Stimulated activated CD8-positive, alpha-beta memory T cell treated with anti-CD3 and anti-CD28 coated beads, Interleukin-4, amount 100 ng/mL, for 24 hours (primary cell): ENCODE measurements at places on chromosomes 16 and 17.
A peak's percentile ranks its signal among the peaks of the same experiment; 100 is the strongest.

GRCh38 chr16:1145383-1146100 lies 7.4 kb upstream of the CACNA1H start:
- no peak for DNase-seq

GRCh38 chr16:3051494-3051893 lies 5.1 kb downstream of the MMP25 start:
- DNase-seq: no peak

DNA sequence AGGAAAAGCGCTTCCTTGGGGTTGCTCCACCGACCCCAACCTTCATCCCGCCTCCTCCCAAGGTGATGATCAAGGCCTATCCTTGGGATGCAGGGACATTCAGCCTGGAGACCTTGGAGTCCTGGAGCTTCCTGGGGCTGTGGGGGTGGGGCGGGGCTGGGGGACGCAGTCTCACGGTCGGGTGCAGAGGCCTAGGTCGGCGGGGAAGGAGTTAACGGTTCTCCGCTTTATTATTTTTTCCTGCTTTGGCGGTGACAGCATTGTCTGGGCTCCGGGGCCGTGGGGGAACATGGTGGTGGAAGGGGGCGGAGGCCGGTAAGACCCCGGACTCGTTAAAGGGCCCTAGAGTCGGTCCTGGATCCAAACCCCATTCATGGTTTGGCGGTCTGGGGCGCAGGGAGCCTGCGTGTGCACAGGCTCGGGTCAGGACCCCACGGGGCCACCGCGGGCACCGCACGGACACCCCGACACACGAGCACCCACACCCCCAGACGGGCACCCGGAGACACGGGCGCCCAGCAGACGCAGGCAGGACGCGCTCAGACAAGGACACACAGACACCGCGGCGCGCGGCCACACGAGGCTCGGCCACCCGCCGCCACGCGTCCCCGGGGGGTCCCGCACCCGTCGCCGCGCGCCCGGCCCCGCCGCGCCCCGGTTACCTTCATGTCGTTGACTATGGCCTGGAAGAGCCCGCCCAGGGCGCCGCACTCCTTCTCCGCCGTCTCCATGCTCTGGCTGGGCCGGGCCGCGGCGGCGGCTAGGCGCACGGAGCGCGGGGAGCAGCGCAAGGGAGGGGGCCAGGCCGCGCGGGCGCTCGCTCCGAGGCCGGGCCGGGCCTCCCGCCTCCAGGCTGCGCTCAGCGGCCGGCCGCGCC lies 554 bp downstream of the MTSS2 start:
- no peak for DNase-seq

- no peak for DNase-seq
These were observed 3.5 kb upstream of the BCL6B start for GRCh38 chr17:7019367-7019766.

- no peak for DNase-seq
These were observed 33.2 kb upstream of the TAC4 start for GRCh38 chr17:49881054-49881402.

- DNase-seq: no peak
These were observed 221.1 kb upstream of the XYLT1 start for GRCh38 chr16:17691899-17692176.

DNA sequence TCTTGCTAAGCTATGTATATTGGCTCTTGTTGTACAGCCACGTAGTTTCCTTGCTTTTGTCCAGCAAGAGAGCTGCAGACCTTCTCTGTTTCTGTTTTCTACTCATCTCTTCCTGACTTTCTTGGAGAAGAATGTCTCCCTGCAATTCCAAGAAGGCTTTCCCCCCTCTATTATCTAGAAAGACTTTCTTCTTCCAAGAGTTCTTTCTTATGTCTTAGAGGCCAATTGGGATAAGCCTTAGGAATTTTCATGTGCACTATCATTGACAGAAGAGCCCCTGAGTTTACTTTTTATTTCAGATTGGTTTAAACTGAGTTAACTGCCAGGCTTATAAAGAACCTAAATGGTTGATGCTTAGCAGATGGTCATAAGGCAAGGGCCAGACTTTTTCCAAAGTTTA lies 9.0 kb downstream of the CAPNS2 start:
- no peak for DNase-seq

DNA sequence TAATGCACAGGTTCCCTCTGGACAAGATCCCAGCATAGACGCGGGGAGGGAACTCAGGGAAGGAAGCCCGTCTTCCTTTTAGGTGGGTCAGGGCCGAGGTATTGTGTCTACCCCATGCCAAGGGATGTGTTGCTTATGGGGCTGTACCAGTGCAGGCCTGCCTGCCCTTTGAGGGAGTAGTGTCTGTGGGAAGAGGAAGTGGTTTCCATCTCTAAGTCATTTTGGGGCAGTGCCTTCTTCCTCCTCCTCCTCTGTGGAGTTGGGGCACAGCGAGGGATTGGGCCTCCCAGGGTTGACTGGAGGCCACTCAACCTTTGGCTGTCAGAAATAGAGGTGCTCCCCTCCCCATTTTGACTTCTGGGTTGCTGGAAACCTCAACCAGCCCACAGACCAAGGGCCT lies 26.5 kb downstream of the GJD3 start:
- DNase-seq: no peak

DNA sequence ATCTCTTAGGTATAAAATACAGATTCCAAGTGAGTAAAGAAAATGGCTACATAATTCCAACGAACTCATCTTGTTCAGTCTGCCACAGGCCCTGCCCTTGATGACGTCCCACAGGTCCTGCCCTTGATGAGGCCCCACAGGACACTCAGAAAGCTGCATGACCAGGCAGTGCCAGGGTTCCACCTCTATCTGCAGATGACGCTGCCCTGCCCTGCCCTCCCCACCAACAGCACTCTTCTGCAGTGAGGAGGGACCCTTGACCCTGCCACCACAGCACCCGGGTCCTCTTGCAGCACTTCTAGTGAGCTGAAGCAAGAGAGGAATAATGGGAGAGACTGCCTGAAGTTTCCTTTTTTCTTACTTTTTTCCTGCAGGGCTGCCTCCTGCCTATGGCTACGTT lies 118.4 kb downstream of the VPS53 start:
- no peak for DNase-seq

DNA sequence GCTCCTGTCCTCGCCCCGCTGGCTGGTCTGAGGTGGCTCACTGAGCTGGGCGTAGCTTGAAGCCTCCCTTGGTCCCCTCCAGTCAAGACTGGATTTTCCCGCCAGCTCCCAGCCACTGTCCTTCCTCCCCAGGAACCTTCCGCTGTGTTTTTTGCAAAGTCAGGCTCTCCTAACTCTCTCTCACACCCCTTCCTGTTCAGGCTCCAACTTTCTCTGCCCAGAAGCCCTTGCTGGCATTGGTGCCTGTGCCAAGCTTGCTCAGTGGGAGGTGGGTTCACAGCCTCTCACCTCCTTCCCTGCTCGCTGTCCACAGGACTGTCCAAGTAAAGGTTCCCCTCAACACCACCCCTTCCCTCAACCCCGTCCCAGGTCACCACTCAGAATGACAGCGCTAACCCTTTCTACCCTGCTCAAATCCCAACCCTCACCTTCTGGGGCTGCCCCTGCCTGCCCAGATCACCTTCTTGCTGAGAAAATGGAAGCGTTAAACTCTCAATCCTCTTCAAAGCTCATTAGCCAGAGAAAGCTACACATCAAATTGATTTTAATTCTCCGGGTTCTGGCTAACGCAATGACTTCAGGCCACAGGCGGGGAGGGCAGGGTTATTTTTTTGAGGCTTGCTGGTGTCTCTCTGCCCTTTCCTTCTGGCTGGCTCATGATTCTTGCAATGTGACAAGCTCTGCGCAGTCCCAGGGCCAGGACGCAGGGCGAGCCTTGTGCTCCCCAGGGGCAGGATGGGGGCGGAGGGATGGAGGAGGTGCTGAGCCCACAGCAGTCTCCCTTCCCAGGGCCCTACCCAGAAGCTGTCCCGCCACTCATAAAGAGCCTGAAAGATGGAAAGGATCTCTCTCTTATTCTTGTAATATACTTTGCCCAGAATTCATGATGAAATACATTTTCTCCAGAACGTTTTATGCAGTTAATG lies 357.2 kb upstream of the TNRC6C start:
- DNase-seq: no peak

DNA sequence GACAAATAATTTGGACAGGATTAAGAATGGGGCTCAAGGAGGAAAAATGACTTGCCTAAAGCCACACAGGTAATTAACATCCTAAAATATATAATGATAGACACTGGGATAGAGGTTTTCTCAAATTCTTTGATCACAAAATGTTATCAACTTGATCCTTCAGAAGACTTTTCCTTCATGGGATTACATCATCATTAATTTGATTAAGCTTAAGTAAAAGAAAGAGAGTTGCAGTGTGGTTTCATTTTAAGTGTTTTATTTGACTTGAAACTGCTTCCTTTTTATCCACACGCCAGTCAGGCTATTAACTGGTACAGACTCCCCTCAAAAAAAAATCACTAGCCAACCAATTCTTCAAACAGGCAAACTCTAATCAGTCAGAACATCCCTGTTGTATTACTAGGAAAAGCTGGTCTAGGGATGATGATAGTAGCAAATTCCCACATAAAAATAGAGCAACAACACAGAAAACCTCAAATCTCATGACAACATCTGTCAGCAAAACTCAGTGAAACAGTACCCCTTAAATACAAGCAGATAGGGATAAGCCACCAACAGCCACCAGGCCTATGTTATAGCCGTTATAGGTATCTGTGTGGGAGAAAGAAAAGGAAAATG lies 32.5 kb downstream of the AKAP10 start:
- no peak for DNase-seq

- no peak for DNase-seq
These were observed 8.3 kb downstream of the EVPL start for GRCh38 chr17:76018801-76019200.

GRCh38 chr16:58456193-58456592 lies 43.8 kb upstream of the NDRG4 start:
- no peak for DNase-seq

DNA sequence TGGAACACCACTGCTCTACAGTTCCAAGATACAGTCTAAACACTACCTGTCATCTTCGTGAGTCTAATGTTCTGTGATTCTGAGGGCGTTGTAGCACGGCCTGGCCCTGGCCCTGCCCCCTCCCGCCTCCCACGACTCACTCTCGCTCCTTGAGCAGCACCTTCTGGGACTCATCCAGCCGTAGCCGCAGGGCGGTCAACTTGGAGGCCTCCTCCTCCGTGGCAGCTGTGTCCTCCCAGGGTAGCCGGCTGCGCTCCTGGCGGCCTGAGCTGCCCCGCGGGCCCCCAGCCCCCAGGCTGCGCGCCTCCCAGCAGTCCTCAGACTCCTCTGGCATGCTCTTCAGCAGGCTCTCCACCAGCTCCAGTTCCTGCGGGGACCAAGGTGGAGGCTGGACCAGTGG lies 10.6 kb downstream of the CCDC102A start:
- DNase-seq: no peak

DNA sequence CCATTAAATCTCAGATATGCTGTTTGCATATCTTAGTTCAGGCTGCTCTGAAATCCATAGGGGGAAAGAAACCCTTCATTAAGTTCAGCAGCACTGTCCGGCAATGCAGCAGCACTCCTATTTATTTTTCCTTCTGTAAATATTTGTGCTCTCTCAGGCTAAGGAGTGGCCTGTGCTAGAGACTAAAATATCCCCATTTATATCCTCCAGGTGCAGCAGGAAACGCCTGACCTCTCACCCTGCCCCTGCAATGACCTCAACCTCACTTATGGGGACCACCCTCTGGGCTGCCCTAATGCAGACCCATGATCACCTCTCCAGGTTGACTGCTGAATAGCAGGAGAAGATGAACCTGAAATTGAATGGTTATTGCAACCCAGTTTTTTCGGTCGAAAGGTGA lies 165.0 kb upstream of the ELAC2 start:
- DNase-seq: no peak

GRCh38 chr17:41836550-41837196 lies 641 bp upstream of the NT5C3B start:
- no peak for DNase-seq

DNA sequence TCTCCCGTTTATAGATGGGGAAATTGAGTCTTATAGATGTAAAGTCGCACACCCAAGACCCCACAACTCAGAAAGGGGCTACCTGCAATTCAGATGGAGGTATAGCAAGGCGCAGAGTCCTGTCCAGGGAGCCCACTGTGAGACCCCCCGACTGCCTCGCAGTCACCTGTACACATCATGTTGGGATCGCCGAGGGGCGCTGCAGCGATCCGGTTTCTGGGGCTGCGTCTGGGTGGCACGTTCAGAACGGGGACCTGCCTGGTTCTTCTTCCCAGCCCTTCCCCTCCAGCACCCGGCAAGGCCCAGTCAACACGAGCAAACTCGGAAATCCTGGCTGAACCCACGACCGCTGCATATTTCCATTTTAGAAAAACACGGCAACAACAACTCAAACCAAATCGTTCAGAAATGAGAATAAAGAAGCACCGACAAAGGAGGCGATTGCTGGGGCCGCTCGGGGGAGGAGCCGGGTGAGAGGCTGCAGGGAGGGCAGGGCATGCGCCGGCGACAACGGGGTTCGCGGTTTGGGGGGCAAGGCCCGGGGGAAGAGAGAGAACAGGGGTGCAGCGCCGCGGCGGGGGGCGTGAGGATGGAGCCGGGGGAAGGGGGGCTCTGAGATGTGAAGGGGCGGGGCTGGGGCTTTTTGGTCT lies 643 bp downstream of the HSDL1 start:
- DNase-seq: peak; percentile 33

DNA sequence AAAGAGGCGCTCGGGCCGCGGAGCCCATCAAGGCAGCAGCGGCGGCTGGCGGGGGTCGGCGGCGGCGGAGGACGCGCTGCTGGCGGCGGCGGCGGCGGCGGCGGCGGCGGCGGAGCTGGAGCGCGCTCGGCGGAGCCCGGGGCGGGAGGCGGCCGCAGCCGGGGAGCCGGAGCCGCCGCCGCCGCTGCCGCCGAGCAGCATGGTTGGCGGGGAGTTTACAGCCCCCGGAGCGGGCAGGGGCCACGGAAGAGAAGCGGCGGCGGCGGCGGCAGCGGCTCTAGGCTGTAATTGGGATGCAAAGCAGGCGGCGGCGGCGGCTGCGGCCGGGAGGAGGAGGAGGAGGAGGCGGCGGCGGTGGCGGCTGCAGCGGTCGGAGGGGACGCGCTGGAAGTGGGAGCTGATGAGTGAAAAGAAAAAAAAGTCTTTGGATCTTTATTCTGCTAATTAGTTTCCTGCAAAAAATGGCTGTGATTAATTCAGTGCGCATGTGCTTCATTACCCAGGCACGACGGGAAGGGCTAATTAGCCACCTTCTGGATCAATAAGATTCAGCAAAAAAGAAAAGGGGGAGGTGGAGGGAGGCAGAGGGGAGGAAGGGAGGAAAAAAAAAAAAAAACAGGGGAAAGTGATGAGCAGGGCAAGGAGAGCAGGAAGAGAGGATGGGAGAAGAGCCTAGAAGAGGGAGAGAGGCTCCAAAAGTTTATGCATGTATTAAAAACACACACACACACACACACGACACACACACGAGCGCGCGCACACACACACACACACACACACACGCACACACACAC lies 10.9 kb upstream of the ZFHX3 start:
- no peak for DNase-seq

DNA sequence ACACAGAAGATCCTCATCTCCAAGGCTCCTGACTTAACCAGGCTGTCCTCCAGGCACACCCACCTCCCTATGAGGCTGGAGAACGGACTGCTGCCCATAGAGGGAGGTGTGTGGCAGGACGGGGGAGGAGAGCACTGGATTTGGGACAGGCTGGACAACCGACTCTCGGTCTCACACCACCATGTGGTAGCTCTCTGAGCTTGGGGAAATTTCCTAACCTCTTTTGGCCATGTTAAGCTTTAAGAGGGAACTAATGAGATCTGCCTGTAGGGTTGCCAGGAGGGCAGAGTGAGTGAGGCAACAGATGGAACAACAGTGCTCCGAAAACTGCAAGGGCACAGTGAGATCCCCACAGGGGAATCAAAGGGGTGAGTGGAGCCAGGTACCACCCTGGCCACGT lies 32.7 kb downstream of the RHBDL3 start:
- no peak for DNase-seq
